Stimulated activated CD8-positive, alpha-beta memory T cell treated with anti-CD3 and anti-CD28 coated beads, Interleukin-7, amount 100 ng/mL, for 4 hours (primary cell): ENCODE measurements at places on chromosomes 3 and 15.

- DNase-seq: no peak
These were observed 45.7 kb downstream of the RPLP1 start for GRCh38 chr15:69498282-69498681.

DNA sequence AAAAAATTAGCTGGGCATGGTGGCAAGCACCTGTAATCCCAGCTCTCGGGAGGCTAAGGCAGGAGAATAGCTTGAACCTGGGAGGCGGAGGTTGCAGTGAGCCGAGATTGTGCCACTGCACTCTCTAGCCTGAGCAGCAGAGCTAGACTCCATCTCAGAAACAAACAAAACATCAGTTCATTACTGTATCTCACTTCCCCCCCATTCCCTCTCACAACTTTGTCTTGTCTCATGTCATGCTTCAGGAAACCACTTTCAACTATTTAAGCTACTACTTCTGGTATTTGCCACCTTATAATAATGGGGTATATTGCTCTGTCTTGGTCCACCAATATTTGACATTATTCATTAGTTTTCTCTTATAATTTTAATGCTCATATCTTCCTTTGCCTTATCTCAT, 26.2 kb downstream of the PIK3CA start:
- no peak for DNase-seq

GRCh38 chr3:190193210-190193609, 72.5 kb upstream of the P3H2 start:
- no peak for DNase-seq

- DNase-seq: no peak
These were observed 125.7 kb downstream of the PDZRN3 start for GRCh38 chr3:73498764-73499622.

- DNase-seq: no peak
These were observed 20.9 kb downstream of the IL12A start for GRCh38 chr3:160009525-160009924.

DNA sequence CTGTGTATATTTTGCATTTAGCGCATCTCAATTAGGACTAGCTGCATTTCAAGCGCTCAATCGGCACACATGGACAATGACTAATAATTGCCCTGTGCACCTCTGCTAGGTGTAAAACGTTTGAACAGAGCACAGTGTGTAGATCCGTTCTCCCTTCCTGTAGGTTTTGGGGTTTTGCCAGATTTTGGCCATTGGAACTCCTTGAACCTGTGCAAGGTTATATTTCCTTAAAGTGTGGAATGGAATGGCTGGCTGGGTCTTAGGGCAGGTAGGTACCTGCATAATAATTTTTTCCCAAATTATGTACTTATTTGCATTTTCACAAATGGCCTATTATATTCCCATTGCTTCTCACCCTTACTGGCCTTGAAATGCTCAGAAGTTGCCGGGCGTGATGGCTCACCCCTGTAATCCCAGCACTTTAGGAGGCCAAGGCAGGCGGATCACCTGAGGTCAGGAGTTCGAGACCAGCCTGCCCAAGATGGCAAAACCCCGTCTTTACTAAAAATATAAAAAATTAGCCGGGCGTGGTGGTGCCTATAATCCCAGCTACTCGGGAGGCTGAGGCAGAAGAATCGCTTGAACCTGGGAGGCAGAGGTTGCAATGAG, 777 bp downstream of the RNU5B-1 start:
- no peak for DNase-seq

GRCh38 chr3:144121661-144122060, 150.0 kb downstream of the DIPK2A start:
- DNase-seq: no peak

DNA sequence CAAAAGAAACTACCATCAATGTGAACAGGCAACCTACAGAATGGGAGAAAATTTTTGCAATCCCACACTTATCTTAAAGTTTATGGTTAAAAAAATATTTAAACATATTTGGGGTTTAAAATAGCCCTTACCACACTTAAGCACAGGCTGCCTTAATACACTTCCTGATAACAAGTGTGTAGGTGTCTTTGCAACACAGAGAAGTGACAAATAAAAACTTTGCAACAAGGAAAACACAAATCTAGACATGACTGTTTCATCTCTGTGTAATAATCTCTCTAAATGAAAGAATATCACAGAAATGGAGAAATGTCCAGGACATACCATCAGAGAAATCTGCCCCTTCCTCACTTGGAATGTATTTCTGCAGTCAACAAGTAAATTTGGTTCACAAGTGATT, 464.1 kb upstream of the ARHGEF26 start:
- DNase-seq: no peak

DNA sequence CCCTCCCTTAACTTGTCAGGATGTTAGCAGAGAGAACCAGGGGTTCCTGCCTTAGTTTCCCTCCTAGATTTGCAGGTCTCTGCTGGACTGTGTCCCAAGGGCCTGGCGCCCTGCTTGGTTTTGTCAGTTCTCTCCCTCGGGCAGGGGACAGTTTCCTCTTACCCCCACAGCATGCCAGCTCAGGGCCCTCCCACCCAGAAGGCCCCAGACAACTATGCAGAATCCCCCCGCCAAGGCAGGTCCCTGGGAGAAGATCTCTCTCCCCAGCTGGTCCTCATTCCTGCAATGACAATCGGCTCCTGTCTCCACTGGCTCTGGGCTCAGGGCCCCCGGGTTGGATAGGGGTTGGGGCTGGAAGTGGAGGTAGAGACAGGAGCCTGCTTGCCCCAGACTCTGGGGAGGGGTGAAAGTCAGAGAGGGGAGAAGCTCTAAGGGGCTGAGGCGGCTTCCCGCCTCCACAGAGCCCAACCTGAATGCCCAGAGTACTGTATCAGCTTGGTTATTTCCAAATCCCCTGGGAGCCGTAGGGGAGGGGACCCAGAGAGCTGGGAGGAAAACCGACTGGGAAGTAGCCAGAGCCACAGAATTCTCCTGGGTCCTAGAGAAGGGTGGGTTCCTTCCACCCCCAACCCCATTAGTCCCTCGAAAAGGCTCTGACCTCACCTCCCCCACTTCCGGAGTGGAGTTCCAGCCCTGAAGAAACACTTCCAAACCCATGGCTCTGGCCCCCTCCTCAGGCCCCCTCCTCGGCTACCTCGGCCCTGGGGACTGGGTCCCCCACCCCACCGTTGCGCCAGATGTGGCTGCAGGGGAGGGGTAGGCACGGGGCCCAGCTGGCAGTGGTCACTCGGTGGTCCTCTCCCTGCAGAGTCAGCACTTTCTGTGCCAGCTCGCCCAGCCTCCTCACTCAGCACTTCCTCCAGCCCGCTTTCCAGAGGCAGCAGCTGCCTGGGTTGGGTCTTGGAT, 3.8 kb upstream of the LOXL1 start:
- no peak for DNase-seq

DNA sequence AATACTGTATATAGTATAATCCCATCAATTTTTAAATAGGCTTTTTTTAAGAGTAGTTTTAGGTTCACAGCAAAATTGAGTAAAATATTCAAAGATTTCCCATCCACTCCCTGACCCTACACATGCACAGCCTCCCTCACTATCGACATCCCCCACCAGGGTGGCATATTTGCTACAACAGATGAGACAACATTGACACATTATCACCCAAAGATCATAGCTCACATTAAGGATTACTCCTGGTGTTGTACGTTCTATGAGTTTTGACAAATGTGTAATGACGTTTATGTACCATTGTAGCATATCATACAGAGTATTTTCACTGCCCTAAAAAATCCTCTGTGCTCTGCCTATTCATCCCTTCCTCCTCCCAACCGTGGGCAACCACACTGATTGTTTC, 39.3 kb downstream of the LHFPL4 start:
- no peak for DNase-seq

GRCh38 chr15:59171067-59171397, 35.6 kb upstream of the LDHAL6B start:
- DNase-seq: no peak

GRCh38 chr15:101381671-101382212, 86.7 kb upstream of the SNRPA1 start:
- no peak for DNase-seq

- DNase-seq: no peak
These were observed 4.1 kb downstream of the LINS1 start for GRCh38 chr15:100597862-100598261.

DNA sequence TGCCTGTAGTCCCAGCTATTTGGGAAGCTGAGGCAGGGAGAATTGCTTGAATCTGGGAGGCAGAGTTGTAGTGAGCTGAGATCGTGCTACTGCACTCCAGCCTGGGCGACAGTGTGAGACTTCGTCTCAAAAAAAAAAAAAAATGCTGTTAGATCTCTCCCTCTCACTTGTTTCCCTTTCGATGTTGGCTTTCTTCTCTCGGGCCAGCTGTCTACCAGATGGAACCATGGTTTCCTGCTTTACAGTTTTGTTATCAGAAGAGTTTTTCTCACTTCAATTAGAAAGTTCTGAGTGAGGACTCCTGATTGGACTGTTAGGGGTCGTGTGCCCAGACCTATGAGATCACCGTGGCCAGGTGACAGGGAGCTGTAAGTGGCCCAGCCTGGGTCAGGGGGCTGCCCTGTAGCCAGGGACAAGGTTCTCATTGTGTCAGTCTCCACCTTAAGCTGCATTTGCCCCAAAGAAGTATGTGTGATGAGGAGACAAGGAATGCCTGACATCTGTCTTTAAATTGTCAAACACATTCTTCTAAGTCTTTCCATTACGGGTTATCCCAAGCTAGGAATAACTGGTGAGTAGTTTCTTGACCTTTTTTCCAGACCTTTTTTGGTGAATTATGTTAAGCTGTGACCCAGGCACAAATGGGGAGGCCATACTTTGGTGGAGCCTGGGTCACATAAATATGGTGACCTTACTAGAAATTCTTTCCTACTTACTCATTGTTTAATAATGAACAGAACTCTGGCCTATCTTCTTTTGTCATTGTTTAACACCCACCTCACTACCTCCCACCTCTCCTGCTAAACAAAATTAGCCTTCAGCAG, 25.2 kb downstream of the SNAPC5 start:
- DNase-seq: peak; percentile 5

GRCh38 chr15:73575636-73576247, 57.4 kb downstream of the NPTN start:
- no peak for DNase-seq

- DNase-seq: no peak
These were observed 36.2 kb downstream of the HDC start for GRCh38 chr15:50229336-50229735.

GRCh38 chr3:51891242-51892039, 11.7 kb downstream of the IQCF1 start:
- no peak for DNase-seq

GRCh38 chr3:85691196-85691595, 732.4 kb downstream of the CADM2 start:
- DNase-seq: no peak

DNA sequence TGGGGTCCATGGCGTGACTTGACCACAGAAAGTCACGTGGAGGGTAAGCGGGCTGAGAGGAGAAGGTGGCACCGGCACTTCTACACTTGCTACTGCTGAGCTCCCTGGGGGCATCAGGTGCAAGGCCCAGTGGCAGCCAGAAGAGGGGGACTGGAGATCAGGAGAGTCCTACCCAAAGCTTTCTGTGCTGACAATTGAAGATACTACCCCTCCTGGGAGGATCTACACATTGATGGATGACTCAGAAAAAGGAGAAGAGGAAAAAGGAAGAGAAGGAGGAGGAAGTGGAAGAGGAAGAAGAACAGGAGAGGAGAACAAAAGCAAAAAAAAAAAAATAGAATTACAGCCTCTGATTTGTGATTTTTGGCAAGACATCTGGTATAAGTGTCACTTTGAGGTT, 41.2 kb downstream of the MYO5C start:
- no peak for DNase-seq

- no peak for DNase-seq
These were observed 23.1 kb upstream of the TXNRD3 start for GRCh38 chr3:126677862-126678503.

DNA sequence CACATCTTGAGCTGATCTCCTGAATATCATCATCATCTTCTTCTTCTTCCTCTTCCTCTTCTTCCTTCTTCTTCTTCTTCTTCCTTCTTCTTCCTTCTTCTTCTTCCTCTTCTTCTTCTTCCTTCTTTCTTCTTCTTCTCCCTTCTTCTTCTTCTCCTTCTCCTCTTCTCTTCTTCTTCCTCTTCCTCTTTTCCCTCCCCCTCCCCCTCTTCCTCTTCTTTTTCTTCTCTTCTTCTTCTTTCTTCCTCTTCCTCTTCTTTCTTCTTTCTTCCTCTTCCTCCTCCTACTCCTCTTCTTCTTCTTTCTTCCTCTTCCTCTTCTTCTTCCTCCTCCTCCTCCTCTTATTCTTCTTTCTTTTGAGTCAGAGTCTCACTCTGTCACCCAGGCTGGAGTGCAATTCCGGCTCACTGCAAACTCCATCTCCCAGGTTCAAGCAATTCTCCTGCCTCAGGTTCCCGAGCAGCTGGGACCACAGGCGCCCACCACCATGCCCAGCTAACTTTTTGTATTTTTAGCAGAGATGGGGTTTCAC, 197.9 kb upstream of the NANOGP8 start:
- DNase-seq: no peak

GRCh38 chr3:171213178-171213577, 186.7 kb upstream of the SLC2A2 start:
- no peak for DNase-seq

- DNase-seq: no peak
These were observed 19.6 kb downstream of the CSRNP1 start for GRCh38 chr3:39133822-39134221.

DNA sequence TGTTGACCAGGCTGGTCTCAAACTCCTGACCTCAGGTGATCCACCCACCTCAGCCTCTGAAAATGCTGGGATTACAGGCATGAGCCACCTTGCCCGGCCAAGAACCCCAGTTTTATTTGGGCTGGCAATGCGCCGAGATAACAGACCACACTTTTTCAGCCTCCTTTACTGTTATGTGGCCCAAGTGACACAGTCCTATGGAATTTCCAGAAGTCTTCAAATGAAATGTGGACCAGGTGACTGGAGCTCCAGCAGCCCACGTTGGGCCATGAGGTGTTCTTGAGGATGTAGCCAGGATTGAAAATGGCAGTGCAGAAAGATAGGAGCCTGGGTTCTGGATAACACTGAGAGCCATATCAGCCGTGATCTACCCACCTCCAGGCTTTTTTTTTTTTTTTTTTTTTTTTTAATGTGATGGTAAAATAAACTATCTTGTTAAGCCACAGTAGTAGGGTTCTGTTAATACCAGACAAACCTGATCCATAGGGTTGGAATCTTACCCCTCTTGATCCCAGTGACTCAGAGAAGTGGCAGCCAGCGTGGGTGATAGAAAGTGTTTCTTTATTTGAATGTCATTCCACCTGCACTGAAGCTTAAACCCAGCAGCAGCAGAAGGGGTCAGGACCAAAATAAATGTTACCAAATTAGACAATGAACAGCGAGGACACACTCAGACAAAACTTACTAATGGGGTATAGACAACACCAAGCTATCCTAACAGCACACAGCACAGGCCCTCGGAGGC, 55.6 kb downstream of the LHFPL4 start:
- no peak for DNase-seq

GRCh38 chr15:42059661-42060476, 34.5 kb downstream of the PLA2G4D start:
- DNase-seq: peak; percentile 43

DNA sequence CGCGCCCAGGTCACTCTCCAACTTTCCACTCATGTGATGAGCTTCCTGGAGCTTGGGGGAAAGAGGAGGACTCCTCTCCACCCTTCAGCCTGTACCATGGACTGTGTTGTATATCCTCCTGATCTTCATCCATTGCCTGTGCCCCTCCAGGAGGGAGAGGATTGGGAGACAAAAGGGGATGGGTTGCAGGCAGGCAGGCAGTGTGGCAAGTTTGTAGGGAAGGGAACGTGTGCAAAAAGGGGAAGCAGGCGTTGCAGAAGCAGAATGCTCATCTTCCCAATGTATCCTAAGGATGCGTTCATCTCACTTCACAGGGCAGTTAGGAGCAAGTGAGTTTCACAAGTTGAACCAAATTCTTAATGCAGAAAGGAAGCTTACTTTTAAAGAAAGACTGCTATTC, 28.1 kb upstream of the GHSR start:
- no peak for DNase-seq

- no peak for DNase-seq
These were observed 32.3 kb downstream of the HDAC11 start for GRCh38 chr3:13512451-13512850.
